ENCODE measurements at places on chromosomes 2 and 18. TPM values are rescaled to one million over a fixed set of nuclear protein-coding genes. Genes with fewer than 3 reads are reported as not detected.

Gene DPP10
- total RNA-seq, result not detected

Gene CRYGD
- not detected for total RNA-seq

Gene FOXI3
- total RNA-seq, result not detected

- no peak overlapping the region for H3K27ac ChIP-seq
- no peak overlapping the region for H3K4me3 ChIP-seq
- H3K36me3 ChIP-seq, result no peaks in the 10 kb centered on the region
- DNase-seq, result no peak
These were observed 976 bp downstream of the TNFAIP6 start for GRCh38 chr2:151358166-151358970.

GRCh38 chr2:203880557-203881125 is 13.1 kb downstream of the CTLA4 start:
- H3K36me3 ChIP-seq, result peaks cover 6% of the 10 kb centered on the region
- peaks cover 22% of the 10 kb centered on the region for H3K4me1 ChIP-seq
- H3K4me3 ChIP-seq, result no peak overlapping the region
- no peak for DNase-seq

GRCh38 chr2:239407112-239407511 is 6.3 kb upstream of the HDAC4 start:
- no peak overlapping the region for H3K4me3 ChIP-seq
- H3K27me3 ChIP-seq, result peaks cover 11% of the 10 kb centered on the region
- H3K4me1 ChIP-seq, result peaks cover 13% of the 10 kb centered on the region
- no peak overlapping the region for H3K27ac ChIP-seq
- peaks cover 5% of the 10 kb centered on the region for H3K36me3 ChIP-seq

DNA sequence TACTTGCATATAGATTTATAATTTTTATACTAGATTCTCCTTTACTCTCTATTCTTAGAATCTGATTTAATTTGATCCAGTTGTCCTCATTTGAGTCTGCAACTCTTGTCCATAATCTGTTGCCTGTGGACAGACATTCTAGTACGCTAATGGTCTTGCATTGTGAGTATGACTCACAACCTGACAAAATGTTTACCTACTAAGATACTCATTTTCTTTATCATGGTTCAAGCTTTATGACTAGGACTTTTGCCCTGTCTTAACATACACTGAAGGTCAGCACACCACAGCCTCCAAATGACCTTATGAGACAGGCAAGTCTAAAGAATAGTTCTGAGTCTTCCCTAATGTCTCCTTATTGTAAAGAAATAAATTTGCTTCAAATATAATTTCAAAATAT is 142.3 kb upstream of the CDH7 start:
- H3K27ac ChIP-seq, result no peak overlapping the region
- H3K4me1 ChIP-seq, result no peaks in the 10 kb centered on the region
- no peak overlapping the region for H3K4me3 ChIP-seq
- no peak for DNase-seq
- no peaks in the 10 kb centered on the region for H3K36me3 ChIP-seq

DNA sequence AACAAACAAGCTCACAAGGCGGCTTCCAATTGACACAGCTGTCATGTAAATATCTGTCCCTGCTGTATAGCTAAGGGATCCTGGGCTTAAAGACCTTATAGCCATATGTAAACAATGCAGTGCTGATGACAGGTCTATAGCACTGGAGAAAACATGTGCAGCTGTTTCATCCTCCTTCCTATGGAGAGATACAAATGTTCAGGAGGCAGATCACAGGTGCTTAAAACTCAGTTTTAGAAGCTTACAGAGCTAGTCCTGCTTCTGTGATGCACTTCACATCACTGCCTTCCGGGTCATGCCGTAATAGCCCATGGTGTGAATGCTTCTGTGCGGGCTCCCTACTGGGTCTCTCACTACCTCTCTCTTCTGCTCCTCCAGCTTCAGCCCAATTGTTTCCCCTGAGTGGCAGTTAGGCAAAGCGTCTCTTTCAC is 262.4 kb upstream of the CHST9 start:
- H3K4me1 ChIP-seq, result no peaks in the 10 kb centered on the region
- no peaks in the 10 kb centered on the region for H3K27me3 ChIP-seq
- H3K4me3 ChIP-seq, result no peak overlapping the region
- no peak overlapping the region for H3K27ac ChIP-seq
- H3K36me3 ChIP-seq, result no peaks in the 10 kb centered on the region
- DNase-seq, result no peak
